ENCODE measurements at places on chromosomes 2 and 18.

DNA sequence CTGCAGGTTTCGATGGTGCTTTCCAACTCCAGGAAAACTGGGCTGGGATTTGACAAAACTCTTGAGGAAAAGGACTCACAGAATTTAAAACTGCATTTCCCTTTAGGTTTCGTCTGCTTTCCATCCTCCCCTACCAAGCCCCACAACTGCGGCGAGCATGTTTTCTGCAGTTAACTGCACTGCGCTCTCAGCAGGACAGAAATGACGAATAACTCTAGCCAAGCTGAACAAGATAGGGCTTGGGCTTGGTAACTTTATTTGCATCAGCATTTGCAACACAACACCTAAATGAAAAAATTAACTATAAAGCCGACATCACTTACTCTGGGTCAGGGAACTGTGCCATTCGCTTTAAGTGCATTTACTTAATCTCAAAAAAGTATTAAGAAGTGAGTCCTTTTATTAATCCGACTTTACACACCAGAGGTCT is 669 bp upstream of the PIKFYVE start:
- DNase-seq = no peak

DNA sequence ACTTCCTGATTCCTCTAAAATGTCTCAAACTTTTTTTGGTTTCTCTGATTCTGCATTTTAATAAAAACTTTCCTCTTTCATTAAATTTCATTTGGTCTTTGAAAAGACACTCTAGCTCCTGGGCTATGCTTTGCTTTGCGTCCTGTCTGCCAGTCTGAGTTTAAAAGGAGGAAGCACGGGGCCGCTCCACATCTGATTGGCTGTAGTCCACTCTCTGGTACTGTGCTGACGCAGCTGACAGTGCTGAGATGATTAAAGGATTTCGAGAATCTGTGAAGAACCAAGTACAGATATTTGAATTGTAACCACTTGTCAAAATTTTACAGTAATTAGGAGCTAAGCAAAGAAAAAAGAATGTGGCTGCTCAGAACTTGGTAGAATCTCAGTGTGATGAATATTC is 199.6 kb upstream of the HNMT start:
- DNase-seq = no peak

- no peak for DNase-seq
These were observed 24.3 kb downstream of the FHOD3 start for GRCh38 chr18:36321658-36322407.

DNA sequence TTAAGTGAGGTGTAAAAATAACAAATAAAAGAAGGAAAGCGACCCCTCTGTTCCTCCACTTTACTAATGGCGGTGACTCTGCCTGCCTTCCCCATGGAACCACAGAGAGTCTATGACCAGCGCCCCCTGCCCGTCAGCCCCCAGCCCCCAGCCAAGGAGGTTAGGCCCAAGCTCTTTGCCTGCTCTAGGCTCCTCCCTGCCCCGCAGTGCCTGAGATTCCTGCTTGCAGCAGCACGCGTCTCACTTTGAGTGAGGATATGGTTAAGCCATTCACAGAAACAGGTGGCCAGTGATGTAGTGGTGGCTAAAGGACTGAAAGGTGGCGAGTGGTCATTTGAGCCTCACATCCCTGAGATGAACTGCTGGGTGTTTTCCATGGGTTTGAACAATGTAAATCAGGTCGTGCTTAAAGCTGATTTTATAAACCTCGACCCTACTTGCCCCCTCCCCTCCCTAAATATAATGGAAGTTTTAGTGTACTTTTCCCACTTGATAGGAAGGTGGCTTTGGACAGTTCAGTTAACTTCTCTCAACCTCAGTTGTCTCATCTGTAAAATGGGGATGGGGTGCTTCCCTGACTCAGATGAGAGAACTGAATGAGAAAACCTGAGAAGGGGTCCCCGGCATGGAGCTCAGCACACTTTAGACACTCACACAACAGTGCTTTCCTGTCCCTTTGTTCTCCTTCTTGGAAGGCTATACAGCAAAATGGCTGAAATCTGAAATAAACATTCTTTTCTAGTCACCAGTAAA is 46.5 kb downstream of the IL1RL2 start:
- no peak for DNase-seq

DNA sequence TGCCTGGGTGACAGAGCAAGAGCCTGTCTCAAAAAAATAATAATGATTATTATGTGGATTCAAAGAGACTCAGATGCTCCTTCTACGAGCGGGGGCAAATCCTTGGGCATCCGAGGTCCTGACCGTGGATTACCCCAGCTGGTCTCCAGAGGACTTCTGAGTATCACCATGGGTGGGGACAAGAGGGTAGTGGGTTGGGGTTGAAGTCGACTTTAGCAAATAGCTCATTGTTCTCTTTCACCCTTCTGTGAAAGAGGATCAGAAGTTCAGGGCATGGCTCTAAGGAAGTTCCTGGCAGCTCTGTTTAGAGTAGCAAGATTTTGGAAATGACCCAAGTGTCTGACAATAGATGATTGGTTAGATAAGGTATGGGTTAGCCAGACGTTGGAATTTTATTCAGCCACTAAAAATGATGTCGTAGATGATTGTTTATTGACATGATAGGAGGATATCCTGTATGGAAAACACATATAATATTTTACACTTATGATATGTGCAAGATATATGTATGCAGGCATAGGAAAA is 59.0 kb upstream of the SPRED2 start:
- DNase-seq = no peak

GRCh38 chr2:221524158-221524557 is 47.9 kb downstream of the EPHA4 start:
- no peak for DNase-seq

DNA sequence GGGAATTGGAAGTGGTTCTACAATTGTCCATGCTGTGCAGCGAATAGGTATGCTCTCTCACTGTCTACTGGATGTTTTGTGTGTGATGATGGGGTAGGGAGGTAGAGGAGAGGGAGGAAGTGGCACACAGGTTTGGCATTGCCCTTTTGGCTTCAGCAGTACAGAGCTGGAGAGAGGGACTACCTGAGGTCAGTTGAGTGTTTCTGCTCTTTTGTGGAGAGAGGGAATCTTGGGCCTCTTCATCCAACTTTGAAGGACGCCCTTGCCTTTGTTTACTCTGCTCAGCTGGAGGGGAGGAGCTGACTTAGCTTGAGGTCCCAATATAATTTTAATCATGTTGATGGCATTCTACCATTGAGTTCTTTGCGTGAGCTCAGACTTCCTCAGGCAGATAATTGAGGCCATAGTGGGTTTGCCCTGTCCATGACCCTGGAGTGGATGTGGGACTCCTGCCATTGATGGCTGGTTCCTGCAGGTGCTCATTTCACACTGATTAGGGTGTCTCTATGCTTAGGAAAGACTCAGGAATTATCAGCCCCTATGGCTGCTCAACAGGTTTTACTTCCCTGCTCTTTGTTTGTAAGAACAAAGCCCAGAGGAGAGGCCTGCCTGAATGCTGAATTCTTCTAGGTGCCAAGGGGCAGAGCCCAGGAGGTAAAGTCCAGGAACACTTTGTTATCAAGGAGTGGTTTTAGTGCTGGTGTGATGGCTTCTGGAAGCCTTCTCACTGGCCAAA is 7.2 kb downstream of the RPIA start:
- DNase-seq = no peak

GRCh38 chr18:65610939-65611338 is 139.9 kb upstream of the CDH7 start:
- DNase-seq = no peak

GRCh38 chr18:45589356-45590035 is 25.8 kb upstream of the SLC14A2 start:
- DNase-seq = no peak

GRCh38 chr18:6069539-6069938 is 174.2 kb upstream of the TMEM200C start:
- no peak for DNase-seq

- DNase-seq = no peak
These were observed 319.2 kb downstream of the GULP1 start for GRCh38 chr2:188610827-188611226.

DNA sequence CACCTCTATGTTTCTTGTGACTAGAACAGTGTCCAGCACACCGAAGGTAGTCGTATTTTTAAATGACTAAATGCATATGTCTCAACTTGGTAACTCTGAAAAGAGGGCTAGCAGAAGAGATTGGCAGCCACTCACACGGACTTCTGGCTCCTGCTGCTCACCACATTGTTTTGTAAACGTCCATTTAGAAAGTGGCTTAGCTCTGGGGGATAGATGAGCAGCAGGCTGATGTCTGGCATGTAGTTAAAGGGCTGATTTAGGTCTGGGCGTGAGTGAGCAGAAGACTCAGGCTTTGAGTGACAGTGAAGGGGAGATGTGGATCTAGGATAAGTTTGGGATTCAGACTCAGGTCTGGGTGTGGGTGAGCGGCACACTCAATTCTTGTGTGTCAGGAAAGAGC is 372.9 kb upstream of the HS6ST1 start:
- no peak for DNase-seq

GRCh38 chr2:18005411-18005810 is 126.9 kb downstream of the KCNS3 start:
- no peak for DNase-seq

GRCh38 chr2:70750320-70750719 is 17.7 kb downstream of the ADD2 start:
- no peak for DNase-seq

GRCh38 chr2:191929288-191929687 is 82.4 kb upstream of the CAVIN2 start:
- no peak for DNase-seq

DNA sequence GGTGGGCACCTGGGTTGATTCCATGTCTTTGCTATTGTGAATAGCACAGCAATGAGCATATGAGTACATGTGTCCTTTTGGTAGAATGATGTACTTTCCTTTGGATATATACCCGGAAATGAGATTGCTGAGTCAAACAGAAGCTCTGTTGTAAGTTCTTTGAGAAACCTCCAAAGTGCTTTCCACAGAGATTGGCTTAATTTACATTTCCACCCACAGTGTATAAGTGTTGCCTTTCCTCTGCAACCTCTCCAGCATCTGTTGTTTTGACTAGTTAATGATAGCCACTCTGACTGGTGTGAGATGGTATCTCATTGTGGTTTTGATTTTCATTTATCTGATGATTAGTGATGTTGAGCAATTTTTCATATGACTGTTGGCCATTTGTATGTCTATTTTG is 194.8 kb downstream of the ZNF804A start:
- no peak for DNase-seq

DNA sequence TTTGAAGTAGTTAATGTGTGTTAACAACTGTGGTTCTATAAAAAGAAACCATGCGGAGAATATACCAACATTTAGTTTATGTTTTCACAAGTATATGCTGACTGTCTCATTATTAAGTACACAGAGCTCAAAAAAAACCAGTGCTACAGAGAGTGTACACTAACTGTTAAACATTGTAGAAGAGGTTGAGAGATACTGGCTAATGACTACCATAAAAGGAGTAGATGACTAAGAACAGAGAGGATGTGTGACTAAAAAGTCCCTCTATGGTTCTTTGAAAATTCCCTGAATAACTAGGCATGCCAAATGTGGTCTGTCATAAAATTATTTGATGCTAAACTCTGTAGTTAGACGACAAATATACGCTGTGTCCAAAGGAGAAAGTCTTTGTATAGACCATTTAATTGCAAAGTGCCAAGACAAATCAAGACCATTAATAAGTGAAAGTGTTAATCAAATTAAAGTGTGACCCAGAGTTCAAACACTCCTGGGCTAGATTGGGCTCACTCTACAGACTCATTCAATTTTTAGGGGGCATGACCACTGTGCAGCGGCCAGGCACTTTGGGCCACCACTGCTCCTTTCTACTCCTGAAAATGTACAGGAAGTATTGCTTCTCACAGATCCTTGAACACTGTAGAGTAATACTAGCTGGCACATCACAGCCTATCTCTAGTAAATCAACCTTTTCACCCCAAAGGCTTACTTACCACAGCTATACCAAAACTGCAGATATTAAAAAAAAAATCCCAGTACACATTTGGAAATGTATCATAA is 45.1 kb upstream of the SERTAD2 start:
- no peak for DNase-seq

DNA sequence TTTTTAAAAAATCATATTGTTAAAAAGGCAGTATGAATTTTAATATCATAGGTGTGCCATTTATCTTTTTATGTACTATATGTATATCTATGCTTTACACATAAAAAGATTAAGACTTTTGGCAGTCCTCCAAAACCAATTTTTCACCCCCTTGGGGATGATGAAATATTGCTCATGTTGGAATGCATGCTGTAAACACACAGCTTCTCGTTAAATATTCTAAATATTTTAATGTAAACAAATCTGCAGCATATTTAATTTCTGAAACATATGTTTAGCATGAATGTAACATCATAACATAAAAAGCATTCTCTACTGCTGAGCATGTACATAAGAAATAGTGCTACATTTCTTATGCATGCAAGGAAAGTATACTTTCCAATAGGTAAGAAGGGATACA is 484.3 kb upstream of the LRATD1 start:
- no peak for DNase-seq

DNA sequence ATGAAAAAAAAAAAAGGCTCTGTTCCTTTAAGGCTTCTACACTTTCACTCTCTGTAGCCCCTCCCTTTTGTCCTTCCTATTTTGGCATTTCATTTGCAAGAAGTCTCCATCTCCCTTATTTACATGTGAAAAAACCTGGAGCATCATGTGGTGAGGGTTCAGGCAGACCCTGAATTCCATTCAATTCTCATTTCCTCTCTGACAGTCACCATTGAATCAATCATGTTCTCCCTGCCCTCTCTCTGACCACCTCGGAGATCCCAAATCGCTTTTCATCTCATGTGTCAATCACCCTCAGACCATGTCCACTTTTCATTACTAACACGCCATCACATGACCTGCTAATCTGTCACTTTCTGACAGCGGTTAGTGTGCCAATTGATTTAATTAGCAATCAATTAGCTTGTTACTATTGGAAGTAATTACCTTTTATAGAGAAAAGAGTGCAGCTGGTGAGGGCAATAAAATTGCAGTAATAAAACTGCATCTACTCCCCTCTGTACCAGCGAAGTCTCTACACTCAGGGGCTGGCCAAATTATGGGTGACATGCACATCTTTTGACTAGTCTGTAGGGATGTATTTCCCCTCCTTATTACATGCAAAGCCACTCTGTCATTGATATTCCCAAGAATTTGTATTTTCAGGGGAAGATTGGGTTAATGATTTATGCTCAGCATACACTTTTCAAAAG is 317.4 kb downstream of the EN1 start:
- DNase-seq = no peak

GRCh38 chr2:222978850-222979249 is 73.1 kb upstream of the KCNE4 start:
- no peak for DNase-seq

DNA sequence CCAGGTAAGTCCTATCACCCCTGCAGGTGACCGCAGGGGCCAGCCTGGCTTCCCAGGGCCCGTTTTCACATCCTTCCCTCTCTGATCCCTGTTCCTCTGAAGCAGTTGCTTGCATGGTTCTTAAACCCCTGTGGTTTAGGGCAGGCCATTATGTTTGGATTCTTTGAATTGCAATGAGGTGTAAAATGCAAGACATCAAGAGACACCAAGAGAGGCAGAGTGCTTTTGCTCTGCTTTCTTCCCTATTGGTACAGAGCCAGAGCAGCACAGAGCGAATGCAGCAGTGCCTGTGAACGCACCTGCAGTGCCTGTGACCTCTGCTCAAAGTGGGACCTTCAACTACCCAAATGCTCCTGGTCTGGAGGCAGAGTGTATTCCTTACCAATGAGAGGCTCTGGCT is 7.6 kb downstream of the RFX8 start:
- no peak for DNase-seq

- no peak for DNase-seq
These were observed 34.8 kb upstream of the KLHL29 start for GRCh38 chr2:23350041-23350791.
